ENCODE measurements at places on chromosomes 12 and 14.

DNA sequence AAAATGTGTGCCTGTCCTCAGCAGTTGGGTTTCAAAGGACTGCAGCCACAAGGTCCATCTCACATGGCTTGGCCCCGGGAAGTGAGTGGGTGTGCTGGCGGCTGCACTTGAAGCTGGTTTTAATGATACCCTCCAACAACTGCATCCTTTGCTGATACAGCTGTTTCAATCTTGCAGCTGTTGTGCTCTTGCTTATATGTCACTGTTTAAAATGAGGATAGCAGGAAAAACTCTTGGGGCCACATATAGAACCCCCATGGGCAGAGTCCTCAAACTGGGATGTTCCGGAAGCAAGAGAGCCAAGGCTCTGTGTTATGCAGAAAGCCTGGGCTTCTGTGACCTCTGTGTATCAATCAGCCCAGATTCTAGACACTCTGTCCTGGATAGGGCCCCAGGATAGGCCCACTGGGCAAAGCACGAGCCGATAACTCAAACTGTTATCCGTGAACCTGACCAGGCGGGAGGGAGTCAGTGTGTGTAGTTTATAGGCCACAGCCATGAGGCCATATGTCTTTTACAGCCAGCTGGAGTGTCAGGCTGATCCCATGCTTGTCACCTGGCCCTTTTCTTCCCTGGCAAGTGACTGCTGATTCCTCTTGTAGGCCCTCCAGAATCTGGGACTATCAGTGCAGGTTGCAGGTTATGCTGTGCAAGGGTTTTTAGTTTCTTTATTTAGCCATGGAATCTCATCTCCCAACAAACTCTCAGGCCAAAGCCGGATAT is 74.3 kb downstream of the SSPN start:
- no peak for DNase-seq

DNA sequence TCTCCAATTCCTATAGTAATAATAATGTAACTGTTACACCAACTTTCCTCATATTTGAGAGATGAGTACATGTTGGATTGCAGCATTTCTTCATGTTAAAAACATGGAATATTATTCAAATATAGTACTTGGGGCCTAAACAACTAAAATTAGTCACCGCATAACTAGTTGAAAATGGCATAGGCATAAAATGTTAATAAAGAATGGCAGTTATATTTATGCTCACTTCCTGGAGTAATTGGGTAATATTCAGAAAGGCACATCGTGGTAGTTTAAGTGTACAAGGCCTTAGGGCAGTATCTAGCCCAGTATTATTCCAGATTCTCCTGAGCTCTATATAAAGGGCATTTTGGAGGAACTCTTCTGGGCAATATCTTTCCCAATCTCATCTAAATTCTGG is 46.0 kb downstream of the ERGIC2 start:
- no peak for DNase-seq

DNA sequence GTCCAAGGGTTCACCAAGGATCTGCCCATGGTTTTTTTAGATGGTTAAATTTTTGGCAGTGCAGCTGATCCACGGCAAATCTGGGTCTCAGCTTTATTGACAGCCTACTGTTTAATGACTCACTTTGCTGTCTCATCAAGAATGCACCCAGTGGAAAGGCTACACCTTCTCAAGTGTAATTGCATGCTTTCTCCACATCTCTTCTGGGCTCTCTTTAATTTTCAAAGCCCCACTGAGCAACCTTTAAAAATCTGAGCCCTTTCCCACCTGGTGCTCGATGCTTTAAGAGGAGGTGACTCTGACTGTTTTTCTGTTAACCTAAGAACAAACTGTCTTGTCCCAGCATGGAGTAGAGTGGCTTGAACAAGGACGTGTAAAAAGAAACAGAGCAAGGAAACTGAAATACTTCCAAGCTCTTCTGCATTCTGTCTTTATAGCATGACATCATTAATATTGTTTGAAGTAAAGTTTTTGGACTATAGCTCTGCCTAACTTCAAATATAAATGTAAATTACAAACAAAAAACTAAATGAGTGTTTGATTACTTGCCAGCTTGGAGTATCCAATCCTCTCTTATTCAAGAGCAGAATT is 214.2 kb upstream of the KRR1 start:
- no peak for DNase-seq

- no peak for DNase-seq
Observed at GRCh38 chr12:52018433-52019112, 11.8 kb downstream of the TAMALIN start.

DNA sequence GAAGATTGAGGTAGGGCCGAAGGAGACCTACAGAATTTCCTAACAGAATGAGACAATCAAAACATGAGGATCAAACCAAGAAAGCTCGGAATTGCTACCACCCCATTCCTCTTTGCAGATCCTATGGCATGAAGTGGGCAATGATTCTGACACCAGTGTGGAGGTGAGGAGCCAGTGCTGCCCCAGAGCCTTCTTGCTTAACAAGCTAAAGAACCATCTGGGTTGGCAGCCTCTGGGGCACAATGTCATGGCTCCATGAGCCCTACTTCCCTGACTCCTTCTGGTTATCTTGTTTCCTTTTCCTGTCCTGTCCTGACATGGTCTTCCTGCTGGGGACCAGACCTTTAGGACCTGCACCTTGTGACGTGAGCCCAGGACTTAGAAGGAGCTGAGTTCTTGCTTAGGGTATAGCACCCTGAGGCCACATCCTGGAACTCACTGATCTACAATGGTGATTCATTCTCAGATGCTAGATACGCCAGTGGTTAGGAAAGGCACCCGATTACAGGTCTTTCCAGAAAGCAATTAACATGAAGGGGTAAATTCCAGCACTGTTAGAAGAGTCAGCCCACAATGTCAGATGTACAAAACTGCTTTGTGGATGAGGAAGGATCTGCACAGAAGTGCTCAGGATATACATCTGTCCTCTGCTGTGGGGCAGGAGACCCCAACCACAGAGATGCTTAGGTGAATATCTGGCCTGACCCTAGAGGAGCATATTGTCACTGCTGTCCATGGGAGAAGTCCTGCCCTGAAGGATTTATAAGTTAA is 324.2 kb downstream of the ZFP36L1 start:
- DNase-seq: no peak

DNA sequence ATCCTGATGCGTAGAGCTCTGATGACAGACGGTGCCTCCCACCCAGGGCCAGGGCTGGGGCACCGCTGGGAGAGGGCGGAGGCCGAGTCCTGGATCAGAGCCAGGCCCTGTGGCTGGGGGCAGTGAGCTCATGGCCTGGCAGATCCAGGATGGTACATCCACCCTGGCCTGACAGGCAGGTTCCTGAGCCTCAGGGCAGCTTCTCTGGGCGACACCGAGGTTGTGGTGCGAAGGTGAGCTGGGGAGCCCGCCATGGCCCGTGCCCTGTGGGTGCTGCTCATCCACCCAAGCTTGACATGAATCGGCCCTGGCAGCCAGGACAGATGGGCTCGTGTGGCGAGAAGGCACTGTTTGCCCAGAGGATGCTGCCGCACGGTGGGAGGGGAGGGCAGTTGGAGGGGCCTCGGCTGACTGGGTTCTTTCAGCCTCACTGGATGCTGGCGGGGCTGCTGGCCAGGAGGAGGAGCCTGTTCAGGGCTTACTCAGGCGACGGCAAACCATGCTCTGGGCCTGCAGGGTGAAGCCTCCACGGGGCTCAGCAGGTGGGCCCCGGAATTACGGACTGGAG is 16.6 kb downstream of the LRTM2 start:
- DNase-seq: no peak

- no peak for DNase-seq
Observed at GRCh38 chr12:84841591-84841990, 71.0 kb downstream of the SLC6A15 start.

GRCh38 chr12:113359133-113359938 is 949 bp downstream of the PLBD2 start:
- peak; percentile 25 for DNase-seq

- DNase-seq: no peak
Observed at GRCh38 chr12:75446857-75447256, 33.7 kb upstream of the GLIPR1 start.

GRCh38 chr12:122799641-122800243 is 25.4 kb downstream of the CCDC62 start:
- DNase-seq: no peak

DNA sequence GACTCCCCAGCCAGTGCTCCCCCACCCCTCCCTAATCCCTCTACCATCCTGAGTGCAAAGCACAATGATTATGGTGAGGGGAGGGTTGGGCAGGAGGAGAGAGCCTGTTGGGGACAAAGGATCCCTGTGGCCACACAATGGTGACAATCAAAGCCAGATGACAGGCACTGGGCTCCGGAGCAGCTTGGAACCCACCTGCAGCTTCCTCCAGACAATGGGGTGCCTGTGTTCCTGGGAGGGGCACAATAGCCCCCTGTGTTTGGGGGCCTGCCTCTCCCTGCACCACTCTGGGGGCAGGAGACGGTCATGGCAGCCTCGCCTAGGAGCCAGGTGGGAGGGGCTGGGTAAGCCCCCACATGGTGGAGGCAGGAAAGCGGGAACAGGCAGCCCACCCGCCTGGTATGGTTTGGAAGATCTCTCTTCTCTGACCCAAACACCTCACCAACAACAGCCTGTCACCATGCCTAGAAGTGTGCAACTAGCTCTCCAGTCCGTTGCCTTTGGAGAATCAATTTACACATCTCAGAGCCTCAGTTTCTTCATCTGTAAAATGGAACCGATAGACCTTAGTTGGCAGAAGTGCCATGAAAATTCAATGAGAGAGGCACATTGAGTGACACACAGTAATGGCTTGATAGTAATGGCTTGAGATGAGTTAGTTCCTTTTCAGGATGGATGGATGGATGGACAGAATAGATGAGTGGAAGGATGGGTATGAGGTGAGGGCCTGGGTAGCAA is 53.0 kb downstream of the MVK start:
- DNase-seq: no peak

- no peak for DNase-seq
Observed at GRCh38 chr12:503111-503761, 43.5 kb downstream of the B4GALNT3 start.

GRCh38 chr14:76237349-76237990 is 85.7 kb downstream of the GPATCH2L start:
- DNase-seq: no peak

- DNase-seq: no peak
Observed at GRCh38 chr12:49032679-49033447, 14.3 kb upstream of the PRKAG1 start.

DNA sequence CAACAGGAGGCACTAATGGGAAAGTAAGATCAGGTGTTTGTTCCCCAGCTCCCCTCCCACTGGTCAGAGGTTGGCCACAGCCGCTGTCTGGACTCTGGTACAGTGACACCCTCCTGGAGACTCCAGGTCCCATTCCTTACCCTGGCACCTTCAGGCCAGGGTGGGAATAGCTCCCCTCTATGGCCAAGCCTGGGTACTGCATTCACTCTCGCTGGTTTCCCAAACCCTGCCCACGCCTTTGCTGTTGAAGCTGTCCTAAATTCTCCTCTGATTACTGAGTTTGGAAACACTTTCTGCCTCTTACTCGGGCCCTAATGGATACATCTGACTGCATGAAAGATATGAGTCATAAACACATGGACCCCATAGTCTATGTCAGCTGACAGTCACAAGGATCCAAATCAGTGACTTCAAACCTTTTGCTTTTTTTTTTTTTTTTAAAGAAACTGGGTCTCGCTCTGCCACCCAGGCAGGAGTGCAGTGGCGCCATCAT is 17.9 kb downstream of the HRK start:
- no peak for DNase-seq

- DNase-seq: no peak
Observed at GRCh38 chr12:64180951-64181350, 41.1 kb downstream of the KICS2 start.

DNA sequence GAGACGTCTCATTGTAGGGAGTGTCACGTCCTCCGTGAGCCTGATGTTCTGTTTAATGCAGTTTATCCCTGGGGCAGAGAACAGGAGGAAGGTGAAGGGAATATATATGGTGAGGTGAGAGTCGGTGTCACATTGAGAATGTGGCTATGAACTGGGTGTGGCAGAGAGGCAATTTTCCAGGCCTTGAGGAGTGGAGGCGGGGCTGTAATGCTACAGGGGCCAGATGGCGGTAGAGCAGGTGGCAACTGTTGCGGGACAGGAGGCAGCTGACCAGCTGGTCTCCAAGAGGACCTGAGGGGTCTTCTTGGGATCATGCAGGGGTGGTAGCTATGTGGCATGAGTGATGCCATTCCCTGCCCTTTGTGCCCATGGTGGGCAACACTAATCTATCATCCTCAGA is 59.6 kb downstream of the CACNA1C start:
- DNase-seq: peak; percentile 42

DNA sequence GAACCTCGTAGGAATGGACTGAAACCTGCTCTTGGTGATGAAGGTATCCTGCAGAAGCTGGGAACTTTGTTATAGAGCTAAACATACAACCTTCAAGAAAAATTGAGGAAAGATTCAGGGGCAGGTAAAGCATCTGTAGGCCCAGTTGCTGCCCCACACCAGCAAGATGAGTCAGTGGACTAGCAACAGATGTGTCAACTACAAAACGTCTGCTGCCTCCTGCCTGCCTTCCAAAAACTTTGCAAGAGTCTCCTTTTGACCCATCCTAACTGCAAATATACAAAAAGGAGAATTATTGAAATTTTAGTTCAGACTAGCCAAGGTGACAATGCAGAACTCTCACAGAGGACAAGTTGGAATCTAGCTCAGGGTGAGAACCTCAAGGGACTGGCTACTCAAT is 60.9 kb upstream of the TMTC1 start:
- no peak for DNase-seq

DNA sequence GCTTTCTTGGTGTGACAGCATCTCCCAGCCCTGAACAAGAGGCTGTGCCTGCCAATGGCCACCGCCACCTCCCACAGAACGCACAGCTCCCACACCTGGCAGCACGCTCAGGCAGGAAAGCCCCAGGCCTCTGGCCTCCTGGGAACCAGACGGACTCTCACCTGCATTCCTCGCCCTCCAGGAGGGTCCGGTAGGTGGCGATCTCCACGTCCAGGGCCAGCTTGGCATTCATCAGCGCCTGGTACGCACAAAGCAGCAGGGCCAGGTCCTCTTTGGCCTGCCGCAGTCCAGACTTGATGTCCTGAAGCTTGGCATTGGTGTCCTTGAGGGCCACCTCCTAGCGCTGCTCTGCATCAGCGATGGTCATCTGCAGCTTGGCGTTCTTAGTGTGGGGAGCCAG is 12.1 kb upstream of the KRT77 start:
- DNase-seq: no peak

DNA sequence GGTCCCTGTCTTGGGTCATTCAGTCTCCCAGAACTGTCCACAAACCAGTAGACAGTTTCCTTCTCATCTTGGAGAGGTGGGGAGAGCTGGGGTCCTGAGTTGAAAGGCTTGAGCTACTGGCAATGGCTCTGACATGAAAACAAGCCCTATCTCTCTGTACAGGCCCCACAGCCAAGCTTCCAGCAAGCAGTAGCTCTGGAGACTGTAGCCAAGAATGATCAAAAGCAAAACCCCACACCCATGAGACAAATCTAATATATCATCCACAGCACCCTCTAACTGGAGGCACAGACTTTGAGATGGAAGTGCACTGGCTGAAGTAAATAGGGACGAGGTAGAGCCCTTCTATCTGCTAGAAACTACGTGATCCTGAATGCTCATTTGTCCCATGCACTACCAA is 40.9 kb downstream of the RERG start:
- DNase-seq: no peak

GRCh38 chr12:104475271-104475670 is 18.5 kb downstream of the CHST11 start:
- DNase-seq: no peak

Measured in glutamatergic neuron (in vitro differentiated cells).